ENCODE measurements at places on chromosomes 13 and 19.

GRCh38 chr13:94996445-94996844 is 284.1 kb upstream of the SOX21 start:
- DNase-seq, result no peak

DNA sequence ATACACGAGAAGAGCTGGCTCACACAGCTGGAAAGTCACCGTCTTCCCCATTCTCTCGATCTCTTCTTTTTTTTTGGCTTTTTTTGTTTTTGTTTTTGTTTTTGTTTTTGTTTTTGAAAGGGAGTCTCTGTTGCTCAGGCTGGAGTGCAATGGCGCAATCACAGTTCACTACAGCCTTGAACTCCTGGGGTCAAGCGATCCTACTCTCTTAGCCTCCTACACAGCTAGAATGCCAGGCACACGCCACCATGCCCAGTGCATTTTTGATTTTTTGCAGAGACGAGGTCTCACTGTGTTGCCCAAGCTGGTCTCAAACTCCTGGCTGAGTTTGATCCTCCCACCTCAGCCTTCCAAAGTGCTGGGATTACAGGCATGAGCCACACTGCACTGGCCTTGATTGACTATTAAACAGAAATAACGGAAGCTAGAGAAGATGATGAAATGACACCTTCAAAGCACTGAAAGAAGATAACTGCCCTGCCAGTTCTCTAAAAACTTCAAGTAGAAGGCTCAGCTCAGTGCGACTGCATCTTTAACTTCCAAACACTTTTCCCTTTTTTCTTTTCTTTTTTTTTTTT is 4.0 kb downstream of the FXYD3 start:
- DNase-seq, result no peak

DNA sequence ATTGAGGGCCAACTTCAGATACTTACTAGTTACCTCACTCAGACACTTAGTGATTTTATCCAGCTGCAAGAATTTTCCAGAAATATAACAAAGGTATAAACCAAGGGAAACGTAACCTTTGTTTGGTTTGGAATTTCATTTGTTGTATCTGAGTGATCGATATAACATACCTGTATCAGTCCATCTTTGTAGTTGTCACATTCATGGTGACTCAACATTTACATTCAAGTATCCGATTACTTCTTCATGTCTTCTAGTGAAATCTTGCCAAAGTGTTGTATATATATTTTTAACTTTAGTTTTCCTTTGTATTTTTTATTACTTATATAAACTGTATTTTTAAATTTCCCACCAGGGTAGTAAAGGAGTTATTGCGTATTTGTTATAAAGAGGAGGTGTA is 16.9 kb upstream of the MYCBP2 start:
- no peak for DNase-seq

DNA sequence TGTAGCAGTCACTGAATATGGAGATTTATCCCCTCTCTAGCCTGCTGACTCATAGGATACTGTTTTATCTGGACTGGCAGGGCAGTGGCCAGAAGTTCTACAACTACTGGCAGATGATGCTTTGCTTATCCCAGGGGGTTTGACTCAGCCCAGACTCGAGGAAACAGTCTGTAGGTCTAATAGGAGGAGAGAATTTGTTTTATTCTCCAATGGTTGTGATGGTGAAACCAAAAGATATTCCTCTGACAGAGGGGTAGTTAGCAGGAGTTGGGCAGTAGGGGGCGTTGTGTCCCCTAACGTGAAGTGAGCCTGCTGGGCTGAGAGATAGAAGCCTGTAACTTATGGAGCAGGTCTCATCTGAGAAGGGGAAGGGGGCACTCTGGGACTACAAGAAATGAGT is 74.9 kb downstream of the WTIP start:
- DNase-seq, result peak; percentile 75

GRCh38 chr19:3768015-3768747 is 3.8 kb downstream of the RAX2 start:
- DNase-seq, result no peak

GRCh38 chr19:4910594-4911281 is 1.4 kb downstream of the UHRF1 start:
- DNase-seq, result peak; percentile 64

- DNase-seq, result no peak
These were observed 2.7 kb upstream of the MAP2K7 start for GRCh38 chr19:7900931-7901330.

DNA sequence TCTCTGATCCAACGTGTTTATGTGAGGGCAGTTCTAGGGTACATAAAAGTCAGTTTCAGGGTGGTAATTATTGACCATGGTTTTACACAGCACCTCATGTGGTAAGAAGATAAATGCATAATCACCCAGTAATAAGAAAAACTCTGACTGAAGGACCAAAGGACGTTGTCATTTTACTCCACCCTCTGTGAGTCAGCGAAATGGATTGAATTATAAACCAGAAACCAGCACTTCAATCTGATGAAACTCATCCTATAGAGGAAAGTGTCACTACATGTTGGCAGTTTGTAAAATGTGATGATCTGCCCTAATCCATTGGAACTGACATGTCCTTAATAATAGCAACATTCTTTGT is 406.8 kb downstream of the KLF5 start:
- DNase-seq, result peak; percentile 91

DNA sequence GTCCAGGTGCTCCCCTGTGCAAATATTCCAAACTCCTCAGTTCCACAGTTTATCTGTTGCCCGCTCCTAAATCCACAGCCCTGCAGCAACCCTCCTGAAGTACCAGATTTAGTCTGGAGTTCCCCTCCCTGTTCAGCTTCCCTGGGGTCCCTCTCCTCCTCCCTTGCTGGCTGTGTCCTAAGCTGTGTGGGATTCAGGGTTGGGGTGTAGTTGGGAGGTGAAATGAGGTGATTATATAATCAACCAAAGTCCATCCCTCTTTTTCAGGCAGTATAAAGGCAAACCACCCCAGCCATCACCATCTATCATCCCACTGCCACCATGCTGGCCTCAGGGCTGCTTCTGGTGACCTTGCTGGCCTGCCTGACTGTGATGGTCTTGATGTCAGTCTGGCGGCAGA is at the start of gene CYP2A13:
CYP2A13 (plus strand) TSS at position 301 of the 400 bp plus-strand sequence; CDS start at position 322, 21 bp downstream.
- DNase-seq, result no peak
